Eye (tissue), 1 donor: ENCODE measurements at places on chromosomes 4 and X.

- no peak for DNase-seq
Observed at GRCh38 chrX:152733261-152733975, at the start of the genes CSAG1 and MAGEA12. Gene CSAG1, minus strand, starts transcription at chrX:152733721. Its CDS starts 1,261 bp downstream, at chrX:152732460. Gene MAGEA12, plus strand, starts transcription at chrX:152733757. Its CDS starts 2,405 bp downstream, at chrX:152736162.

- no peak for DNase-seq
Observed at GRCh38 chrX:48934581-48935300, 15.9 kb upstream of the PIM2 start.

DNA sequence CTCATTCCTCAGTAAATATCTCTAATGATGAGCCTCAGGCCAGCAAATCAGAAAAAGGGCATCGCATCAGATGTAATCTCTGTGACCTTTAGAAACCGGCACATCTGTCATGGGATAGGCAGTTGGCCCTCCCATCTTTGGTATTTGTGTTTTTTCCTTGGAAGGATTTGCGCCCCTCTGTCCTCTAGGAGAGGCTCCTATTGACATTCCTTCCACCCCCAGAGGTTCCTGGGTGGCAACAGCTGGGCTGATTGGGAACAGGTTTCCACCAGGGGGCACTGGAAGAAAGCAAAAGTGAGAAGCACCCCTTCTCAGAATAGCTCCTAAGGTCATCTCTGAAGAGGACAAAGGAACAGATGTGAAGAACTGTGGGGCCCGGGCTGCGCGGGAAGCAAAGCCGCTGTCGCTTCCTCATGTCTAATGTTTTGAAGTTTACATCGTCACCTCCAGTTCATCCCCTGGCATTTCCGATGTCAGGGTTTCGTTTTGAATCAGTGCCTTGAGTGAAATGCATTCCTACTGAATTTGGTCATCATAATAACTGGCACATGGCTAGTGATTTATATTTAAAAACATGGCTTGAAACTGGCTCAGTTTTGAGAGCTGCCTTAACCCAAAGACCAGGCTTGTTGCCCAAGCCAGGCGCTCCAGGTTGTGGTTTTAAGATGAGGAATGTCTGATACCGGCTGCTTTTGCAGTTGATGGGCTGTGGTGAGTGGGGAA lies 6.2 kb downstream of the TXK start:
- DNase-seq: peak; percentile 74

DNA sequence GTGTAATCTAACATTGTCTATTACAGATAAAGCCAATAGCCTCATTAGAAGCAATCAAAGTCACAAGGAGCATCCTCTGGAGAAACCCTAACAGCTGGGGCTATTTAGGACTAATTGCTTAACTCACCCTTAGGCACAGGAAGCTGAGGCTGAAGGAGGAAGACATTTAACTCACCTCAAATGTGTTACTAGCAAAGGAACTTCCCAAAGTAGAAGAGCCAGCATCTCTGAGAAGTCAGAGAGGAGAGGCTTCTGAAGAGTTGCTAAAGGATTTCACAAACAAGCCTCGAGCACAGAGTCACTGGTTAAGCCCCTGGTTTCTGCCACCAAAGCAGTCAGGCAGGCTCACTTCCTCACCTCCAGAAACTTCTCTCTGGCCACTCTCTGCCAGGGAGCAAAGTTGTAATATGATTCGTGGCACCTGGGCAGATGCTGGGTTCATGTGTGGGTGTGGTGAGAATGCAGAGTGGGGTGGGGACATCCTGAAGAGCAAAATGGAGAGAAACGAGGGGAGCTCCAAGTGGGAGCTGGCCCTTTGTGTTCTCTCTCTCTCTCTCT lies 201.3 kb downstream of the HS6ST2 start:
- DNase-seq: no peak

- no peak for DNase-seq
Observed at GRCh38 chrX:23885803-23886202, 21.9 kb downstream of the APOO start.

GRCh38 chr4:184056877-184057276 lies 151.8 kb downstream of the STOX2 start:
- no peak for DNase-seq

DNA sequence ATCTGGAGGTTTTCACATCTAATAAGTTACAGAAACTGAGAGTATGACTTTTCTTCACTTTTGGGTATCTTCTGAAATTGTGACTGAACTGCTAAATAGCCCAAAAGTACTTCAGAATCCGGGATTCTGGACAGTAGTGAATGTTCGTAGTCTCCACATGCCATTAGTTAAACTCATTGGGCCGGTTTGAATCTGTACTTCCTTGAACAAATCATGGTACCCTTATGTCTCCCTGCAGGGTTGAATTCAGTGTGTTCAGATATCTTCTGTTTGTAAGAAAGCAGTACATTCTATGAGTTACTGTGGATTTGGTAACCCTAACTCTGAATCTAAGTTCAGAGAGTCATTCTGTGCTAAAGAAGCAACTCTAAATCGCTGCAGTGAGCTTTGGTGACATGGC lies 33.6 kb downstream of the FAM193A start:
- no peak for DNase-seq

GRCh38 chrX:153766871-153767673 lies 3.0 kb downstream of the PLXNB3 start:
- no peak for DNase-seq

DNA sequence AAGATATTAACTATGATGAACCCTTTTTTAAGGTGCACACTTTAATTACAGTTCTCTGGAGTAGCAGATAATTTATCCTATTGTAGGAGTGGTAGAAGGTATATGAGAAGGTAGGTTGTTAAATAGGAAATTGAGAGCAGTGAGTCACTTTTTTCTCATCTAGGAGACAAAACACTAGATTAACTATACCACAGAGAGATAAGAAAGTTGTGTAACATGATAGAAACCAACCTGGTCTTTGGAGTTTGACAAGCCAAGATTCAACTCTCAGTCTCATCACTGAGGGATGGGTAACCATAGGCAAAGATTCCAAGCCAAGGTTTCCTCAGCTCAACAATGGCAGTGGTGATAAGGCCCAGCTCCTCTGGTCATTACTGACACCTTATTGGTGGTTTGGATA lies 104.0 kb downstream of the MAD2L1 start:
- no peak for DNase-seq

DNA sequence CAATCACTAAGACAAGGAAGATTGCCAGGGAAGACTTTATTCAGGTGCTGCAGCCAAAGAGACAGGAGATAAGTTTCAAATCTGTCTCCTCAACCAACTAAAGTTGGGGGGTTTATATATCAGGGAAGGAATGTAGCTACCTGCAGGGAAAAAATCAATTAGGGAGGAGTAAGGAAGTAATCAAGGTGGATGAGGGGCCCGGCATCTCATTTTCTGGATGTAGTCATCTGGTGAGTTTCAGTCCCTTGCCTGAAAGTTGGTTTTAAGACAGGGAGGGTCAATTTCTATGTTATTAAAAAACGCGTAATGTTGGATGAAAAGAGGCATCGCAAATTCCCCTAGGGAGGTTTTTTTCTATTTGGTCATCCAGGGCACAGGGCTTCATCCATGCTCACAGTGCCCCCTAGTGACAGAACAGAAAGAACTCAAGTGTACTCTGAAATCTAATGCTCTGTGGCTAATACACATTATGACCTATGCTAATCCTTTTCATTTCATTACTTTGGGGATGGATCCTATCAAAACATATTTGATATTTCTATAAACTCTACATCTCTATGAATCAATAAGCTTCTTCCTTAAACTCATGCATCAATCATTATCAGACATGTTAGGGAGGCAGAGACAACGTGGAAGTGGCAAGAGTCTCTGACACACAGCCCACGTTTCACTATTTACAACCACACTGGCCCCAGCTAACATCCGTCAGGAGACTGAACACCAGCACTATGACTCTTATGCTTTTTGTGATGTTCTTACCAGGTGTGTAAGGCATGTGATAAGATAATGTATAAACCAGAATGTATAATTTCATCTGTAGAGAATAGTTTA lies 1577.0 kb upstream of the TENM3 start:
- peak; percentile 92 for DNase-seq
